ENCODE measurements at places on chromosomes 11 and 22.
A peak's percentile ranks its signal among the peaks of the same experiment; 100 is the strongest.

DNA sequence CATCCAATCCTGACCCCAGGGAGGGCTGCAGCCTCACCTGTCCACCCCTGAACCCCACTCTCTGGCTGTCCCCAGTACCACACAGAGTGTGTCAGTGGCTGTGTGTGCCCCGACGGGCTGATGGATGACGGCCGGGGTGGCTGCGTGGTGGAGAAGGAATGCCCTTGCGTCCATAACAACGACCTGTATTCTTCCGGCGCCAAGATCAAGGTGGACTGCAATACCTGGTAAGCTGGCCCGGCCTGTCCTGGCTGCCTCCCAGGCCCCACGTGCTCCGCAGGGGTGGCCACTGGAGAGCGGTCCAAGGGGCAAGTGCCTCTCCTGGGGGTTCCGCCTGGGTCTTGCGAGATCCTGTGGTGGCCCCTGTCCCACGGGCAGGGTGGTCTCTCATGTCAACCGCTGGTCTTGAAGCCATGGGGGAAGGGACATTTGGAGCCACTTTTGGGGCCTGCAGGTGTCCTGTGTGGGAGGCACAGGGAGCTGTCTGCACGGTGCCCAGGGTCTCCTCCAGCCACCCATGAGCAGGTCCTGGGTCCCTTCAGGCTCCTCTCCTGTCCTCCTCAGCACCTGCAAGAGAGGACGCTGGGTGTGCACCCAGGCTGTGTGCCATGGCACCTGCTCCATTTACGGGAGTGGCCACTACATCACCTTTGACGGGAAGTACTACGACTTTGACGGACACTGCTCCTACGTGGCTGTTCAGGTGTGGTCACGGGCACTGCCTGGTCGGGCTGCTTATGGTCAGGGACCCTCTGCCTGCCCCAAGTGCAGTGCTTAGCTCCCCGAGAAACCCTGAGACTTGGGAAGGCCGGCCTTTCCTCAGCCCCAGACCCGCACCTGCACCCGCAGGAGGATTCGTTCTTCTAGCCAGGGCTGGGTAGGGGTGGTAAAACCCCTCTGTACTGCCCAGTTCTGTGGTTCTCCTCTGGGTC lies 11.8 kb downstream of the MUC2 start:
- DNase-seq, result peak; percentile 18

DNA sequence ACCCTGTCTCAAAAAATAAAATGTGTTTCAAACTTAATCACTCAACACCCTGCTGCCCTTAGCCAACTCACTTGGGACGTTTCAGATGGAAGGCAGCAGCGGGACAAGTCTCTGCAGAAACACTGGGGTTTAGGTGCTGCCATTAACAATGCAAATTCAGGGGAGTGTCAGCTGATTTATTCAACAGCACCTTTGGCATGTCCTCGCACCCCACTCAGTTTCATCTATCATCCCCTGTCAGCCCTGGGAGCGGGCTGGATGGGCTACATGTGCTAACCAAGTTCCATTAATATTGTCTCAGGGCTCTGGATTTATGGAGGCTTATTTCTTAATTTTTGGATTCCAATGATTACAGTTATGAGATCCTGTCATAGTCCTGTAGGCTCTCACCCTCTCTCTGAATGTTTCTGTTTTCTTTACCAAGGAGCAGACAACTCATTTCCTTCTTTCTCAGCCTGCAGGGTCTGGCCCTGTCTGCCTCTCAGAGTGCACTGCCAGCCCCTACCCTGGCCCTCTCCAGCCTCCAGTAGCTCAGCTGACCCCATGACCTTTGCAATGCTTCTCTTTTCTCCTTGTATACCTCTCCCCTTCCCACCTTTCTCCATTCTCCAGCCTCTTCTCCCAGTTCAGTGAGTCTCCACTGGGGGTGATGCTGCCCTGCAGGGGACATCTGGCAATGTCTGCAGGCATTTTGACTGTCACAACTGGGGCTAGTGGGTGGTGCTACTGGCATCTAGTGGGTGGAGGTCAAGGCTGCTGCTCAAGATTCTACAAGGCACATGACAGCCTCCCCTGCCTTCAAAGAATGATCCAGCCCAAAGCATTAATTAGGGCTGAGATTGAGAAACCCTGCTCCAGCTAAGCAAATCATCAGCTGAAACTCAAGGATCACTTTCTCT lies 79.0 kb downstream of the APIP start:
- DNase-seq, result peak; percentile 41

- DNase-seq, result no peak
These were observed 28.1 kb downstream of the DRD4 start for GRCh38 chr11:665062-665703.

- DNase-seq, result no peak
These were observed 23.4 kb upstream of the PIK3C2A start for GRCh38 chr11:17230867-17231851.

DNA sequence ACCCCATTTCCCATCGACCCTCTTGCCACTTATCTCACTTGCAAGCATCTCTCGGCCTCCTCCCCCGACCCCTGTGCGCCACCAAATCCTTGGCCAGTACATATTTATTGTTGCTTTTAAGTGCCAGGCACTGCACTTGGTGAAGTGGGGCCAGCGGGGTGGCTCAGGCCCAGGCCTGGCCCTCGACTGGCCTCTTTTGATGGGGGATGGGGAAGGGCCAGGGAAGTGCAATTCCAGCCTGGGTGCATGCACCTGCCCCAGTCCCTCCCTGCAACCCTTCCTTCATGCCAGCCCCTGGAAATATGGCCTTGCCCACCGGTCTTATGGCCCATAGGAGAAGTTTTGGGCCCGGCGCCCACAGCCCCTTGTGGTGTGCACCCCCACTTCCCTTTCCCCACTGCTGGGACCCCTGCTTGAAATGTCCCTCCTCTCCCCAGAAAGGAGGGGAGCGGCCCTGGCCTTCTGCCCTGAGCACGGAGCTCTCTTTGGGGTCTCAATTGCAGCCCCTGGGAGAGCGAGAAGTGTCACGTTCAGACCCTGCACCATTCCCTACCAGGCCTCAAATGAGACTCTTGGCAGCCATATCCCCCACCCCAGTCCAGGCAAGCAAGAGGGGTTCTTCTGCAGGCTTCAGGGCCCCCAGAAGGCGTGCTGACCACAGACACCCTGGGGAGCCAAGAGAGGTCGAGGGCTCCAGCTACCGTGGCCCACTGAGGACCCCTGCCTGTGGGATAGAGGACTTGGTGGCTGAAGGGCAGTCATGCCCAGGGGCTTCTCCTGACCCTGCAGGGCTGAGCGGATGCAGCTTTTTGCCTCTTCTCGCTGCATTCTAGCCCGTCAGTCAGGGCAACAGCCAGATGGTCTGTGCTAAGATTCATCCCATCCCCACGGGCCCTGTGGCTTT lies 961 bp downstream of the SUSD2 start:
- no peak for DNase-seq

DNA sequence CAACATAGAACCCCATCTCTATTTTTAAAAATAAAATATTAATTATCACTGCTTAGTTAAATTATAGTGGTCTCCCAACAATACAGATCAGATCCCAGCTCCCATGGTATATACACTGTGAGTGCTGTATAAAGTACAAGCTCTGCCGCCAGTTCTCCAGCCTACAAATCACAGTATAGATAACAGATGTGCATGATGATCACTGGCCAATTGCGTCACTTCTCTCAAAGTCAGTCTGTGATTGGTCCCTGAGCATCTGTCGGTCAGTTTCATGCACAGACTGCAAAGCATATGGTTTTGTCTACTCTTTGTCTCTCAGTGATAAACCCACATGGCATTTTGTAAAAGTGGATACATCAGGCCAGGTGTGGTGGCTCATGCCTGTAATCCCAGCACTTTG lies 15.7 kb downstream of the PPARA start:
- DNase-seq, result no peak

DNA sequence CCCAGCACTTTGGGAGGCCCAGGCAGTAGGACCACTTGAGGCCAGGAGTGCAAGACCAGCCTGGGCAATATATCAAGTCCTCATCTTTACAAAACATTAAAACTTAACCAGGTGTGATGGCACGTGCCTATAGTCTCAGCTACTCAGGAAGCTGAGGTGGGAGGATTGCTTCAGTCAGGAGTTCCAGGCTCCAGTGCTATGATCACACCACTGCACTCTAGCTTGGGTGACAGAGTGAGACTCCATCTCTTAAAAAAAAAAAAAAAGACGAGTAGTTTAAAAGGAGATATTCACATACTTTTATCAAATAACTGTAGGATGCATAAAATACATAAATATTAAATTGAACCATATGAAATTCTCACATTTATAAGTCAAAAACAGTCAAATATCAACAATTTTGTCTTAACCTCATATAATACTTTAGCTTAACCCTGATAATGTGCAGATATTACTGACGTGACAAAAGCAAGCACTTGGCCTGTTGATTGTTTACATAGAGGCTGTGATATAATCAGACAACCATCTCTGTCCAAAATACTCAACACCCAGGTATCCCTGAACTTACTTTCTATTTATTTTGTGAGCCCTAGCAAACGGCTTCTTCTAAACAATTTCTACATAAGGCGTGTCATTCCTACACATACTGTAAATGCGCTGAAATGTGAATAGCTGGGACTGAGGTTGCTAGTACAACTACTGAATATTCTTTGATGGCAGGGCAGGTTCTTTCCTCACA lies 57.0 kb downstream of the PRCP start:
- DNase-seq, result no peak

DNA sequence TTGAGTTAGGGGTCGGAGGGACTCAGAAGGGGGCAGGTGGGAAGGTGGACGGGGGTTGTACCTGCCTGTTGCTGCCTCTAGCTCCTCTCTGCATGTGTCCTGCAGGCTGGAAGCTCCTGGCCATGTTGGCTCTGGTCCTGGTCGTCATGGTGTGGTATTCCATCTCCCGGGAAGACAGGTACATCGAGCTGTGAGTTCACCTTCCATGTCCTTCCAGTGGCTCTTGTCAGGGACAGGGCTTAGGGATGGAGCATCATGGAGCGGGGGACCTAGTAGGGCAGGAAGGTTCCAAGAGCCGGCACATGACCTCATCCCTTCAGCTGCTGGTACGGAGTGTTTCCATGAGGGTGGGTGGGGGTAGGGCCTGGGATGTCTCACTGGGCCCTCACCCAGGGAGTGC lies 50.9 kb downstream of the ST3GAL4 start:
- no peak for DNase-seq

DNA sequence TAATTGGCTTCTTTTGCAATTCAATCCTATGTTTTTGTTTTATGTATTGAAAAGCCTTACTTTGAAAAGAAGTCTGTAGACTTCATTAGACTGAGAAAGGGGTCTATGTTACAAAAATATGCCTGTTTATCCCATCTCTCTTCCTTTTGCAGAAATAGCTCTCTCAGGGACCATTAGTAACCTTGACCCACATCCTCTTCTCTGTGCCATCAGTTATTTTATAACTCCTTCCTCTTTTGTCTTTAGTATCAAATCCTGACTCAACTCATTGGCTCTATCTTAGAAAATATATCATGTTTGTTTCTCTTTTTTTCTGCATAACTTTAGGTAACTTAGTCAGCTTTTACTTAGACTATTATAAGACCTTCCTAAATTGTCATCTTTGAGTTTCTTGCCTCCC lies 20.3 kb downstream of the ZC3H12C start:
- no peak for DNase-seq

DNA sequence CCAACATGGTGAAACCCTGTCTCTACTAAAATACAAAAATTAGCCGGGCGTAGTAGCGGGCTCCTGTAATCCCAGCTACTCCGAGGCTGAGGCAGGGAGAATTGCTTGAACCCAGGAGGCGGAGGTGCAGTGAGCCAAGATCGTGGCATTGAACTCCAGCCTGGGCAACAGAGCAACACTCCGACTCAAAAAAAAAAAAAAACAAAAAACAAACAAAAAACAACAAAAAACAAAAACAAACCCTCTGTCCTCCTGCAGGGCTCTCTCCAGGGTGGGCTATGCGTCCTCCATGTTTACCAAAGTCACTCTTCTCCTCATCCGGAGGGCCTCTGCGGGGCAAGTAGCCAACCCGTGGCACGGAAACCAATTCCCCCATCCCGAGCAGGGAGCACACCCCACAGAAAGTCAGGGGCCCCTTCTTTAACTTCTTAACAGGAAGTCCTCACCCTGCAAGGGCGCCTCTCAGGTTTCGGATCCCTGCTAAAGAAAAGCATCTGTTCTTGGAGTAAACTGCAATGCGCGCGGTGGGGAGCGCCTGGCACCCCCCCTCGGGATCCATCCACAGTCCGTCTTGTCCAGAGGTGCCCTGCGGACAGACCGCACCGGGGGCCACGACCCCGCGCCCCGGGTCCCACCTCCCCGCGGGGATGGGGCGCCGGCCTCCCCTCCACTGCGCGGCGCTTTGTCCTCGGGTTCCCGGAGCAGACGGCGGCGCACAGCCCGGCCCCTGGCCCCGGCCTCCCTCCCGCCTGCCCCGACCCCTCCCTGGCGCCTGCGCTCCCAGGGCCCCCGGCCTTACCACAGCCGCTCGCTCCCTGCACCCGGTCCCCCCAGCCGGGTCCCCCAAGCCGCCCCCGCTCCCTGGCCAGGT lies 712 bp downstream of the CERK start:
- DNase-seq, result no peak

GRCh38 chr11:61713906-61714305 lies 33.7 kb downstream of the DAGLA start:
- no peak for DNase-seq

DNA sequence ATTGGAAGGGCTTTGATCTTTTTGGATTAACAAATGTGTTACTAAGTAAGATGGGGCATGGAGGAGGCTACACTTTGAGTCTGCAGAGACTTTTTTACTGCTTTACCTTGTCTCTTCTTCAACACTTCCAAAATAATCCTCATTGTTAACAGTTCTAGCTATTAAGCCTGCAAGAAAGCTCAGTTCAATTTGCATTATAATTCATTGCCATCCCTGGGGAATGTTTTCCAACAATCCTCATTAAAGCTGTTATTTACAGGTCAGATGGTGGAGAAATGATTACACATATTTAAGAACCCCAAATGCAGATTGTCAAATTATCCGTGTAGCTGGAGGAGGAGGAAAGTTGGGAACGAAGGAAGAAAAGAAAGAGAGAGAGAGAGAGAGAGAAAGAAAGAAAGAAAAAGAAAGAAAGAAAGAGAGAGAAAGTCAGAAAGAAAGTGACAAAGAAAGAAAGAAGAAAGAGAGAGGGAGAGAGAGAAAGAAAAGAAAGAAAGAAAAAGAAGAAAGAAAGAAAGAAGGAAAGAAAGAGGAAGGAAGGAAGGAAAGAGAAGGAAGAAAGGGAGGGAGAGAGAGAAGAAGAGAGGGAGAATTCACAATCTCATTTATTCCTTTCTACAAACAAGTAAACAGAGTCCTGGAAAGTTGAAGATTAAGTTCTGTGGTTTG lies 443.9 kb downstream of the INSC start:
- DNase-seq, result no peak

DNA sequence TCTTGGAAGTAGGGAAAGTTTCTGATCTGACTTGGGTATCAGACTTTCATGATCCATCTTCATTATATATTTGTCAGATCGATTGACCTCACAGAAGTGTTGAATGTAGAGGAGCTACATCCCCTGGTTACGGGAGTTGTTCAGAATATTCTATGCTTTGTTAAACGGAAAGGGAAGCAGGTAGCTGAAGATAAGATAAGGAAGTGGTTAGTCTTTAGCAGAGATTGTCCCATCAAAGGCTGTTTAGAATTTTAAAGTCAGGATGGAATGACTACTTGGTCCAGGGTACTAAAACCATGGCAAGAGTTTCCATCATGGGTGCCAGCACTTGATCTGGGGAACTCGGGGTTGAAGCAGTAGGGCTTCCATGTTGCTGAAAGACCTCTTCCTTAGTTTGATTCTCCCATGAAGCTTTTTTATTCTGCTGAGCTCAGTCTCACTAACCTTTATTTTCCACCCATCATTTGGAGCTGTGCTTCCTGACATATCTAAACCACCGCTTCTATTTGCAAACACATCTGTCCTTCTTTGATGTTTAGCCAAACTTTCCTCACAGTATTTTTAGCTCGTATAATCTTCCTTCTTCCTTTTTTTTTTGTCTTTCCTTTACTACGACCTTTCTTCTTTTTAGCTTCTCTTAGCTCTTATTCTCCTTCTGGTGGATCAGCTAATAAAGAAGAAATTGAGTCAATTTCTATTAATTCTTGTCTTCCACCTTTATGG lies 4.0 kb upstream of the C22orf31 start:
- no peak for DNase-seq

All from T47D (cell line).